ENCODE measurements at places on chromosomes 7 and 10. TPM values are rescaled to one million over a fixed set of nuclear protein-coding genes. Genes with fewer than 3 reads are reported as not detected.

Gene SPDYE5
- total RNA-seq, result 0.20 TPM

Gene ADARB2
- 0.36 TPM for total RNA-seq

DNA sequence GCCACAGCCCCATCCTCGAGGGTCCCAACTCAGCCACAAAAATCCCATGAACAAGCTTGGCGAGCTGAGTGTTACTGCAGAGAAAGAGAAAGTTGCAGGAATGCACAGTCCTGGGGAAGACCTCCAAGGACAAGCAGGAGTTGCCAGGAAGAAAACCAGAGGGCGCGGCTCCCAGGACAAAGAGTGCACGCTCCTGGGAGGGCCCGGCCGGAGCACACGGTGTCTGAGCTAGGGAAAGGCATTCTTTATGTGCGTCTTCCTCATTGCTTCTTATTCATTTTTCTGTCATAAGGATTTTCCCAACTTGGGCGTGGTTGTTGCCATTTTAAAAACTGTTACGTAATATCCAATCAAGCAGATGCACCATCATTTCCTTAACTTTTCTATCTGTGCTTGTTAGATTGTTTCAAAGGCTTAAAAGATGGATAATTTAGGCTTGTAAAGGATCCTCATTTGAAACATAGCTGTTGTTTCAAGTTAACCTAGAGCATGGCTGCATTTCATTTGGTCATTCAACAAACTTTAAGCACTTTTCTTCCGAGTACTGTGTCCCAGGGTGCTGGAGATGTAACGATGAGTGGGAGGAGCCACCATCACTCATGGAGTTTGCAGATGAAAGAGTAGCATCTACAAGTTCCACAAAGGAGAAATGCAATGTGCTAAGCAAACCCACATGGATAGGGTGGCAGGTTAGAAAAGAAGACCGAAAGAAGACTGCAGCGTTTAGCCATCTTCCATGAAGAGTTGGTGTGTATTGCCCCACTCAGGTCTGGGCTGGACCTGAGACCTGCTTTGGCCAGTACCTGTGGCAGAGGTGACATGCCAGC, 5.6 kb upstream of the CNPY1 start:
- H3K4me3 ChIP-seq, result no peak overlapping the region
- H3K36me3 ChIP-seq, result no peaks in the 10 kb centered on the region
- H3K4me1 ChIP-seq, result no peaks in the 10 kb centered on the region
- no peaks in the 10 kb centered on the region for H3K27me3 ChIP-seq
- H3K27ac ChIP-seq, result no peak overlapping the region

- no peaks in the 10 kb centered on the region for H3K36me3 ChIP-seq
- H3K27ac ChIP-seq, result no peak overlapping the region
- H3K4me3 ChIP-seq, result no peak overlapping the region
- no peaks in the 10 kb centered on the region for H3K4me1 ChIP-seq
- no peaks in the 10 kb centered on the region for H3K27me3 ChIP-seq
Measured at GRCh38 chr7:79652619-79653018, 199.2 kb upstream of the MAGI2 start.

GRCh38 chr7:52283335-52283734, 752.1 kb upstream of the POM121L12 start:
- no peaks in the 10 kb centered on the region for H3K36me3 ChIP-seq
- H3K27ac ChIP-seq, result no peak overlapping the region
- no peak for DNase-seq
- no peak overlapping the region for H3K4me3 ChIP-seq
- no peaks in the 10 kb centered on the region for H3K4me1 ChIP-seq
- H3K27me3 ChIP-seq, result no peaks in the 10 kb centered on the region

- no peaks in the 10 kb centered on the region for H3K27me3 ChIP-seq
- H3K4me1 ChIP-seq, result no peaks in the 10 kb centered on the region
- H3K36me3 ChIP-seq, result no peaks in the 10 kb centered on the region
Measured at GRCh38 chr7:101636822-101637623, 7.9 kb upstream of the MYL10 start.

DNA sequence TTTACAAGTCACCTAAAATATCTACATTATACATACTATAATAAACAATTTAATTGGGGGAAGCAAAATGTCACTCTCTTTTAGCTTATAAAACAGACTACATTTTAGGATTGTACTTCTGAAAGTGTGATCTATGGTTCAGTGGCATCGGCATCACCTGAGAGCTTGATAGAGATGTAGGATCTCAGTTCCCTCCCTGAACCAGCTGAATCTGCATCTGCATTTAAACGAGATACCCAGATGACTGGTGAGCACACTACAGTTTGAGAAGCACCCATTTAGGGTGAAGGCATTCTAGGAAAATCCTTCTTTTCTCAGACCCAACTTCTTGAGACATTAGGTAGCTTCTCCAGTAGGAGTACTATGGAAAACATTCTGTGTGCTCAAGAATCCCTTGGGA, 21.5 kb upstream of the SDHAF3 start:
- no peak overlapping the region for H3K4me3 ChIP-seq
- H3K36me3 ChIP-seq, result no peaks in the 10 kb centered on the region
- no peak overlapping the region for H3K27ac ChIP-seq
- no peak for DNase-seq
